ENCODE measurements at places on chromosomes 7 and 10. TPM values are rescaled to one million over a fixed set of nuclear protein-coding genes. Genes with fewer than 3 reads are reported as not detected.

CALCR gene
- total RNA-seq: not detected

- no peak for DNase-seq
Measured at GRCh38 chr7:27739301-27739908, 557 bp upstream of the TAX1BP1 start.

MMD2 gene
- total RNA-seq: not detected

- peak; percentile 41 for DNase-seq
Measured at GRCh38 chr7:134669845-134670373, 23.3 kb downstream of the BPGM start.

GRCh38 chr10:73893426-73893825 lies 17.5 kb upstream of the PLAU start:
- no peak for DNase-seq

LMOD2 gene
- not detected for total RNA-seq

DNA sequence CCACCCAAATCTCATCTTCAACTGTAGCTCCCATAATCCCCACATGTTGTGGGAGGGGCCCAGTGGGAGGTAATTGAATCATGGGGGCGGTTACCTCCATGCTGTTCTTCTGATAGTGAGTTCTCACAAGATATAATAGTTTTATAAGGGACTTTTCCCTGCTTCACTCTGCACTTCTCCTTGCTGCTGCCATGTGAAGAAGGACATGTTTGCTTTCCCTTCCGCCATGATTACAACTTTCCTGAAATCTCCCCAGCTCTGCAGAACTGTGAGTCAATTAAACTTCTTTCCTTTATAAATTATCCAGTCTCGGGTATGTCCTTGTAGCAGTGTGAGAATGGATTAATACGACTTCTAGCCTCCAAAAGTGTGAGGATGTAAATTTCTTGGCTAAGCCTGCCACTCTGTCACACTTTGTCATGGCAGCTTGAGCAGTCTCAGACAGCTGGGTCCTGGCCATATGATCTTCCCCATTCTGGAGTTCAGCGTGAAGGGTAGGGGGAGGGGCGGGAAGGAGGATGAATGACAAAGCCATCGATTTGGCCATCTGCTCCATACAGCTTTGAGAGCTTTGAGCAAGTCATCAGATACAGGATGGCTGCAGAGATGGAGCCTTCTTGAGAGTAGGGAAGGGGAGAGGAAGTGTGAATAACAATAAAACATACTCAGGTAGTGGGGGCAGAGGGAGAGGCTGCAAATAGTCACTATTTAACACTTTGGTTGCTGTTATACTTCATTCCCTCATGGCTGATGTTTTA lies 19.1 kb upstream of the INPP5F start:
- DNase-seq: no peak

GRCh38 chr10:95840121-95840520 lies 67.7 kb upstream of the CC2D2B start:
- DNase-seq: no peak

LRRC61 gene
- total RNA-seq: 16.6 TPM

- DNase-seq: no peak
Measured at GRCh38 chr7:8384901-8385300, 48.5 kb upstream of the NXPH1 start.

FAM25C gene
- total RNA-seq: not detected

GRCh38 chr7:150999497-151000230 lies 8.8 kb downstream of the NOS3 start:
- no peak for DNase-seq

GRCh38 chr10:99595770-99596465 lies 24.3 kb downstream of the SLC25A28 start:
- DNase-seq: no peak

OPN4 gene
- not detected for total RNA-seq

NANOS1 gene
- 0.45 TPM for total RNA-seq

- peak; percentile 50 for DNase-seq
Measured at GRCh38 chr7:75993689-75994387, 557 bp downstream of the TMEM120A start.

CPA4 gene
- not detected for total RNA-seq

DNA sequence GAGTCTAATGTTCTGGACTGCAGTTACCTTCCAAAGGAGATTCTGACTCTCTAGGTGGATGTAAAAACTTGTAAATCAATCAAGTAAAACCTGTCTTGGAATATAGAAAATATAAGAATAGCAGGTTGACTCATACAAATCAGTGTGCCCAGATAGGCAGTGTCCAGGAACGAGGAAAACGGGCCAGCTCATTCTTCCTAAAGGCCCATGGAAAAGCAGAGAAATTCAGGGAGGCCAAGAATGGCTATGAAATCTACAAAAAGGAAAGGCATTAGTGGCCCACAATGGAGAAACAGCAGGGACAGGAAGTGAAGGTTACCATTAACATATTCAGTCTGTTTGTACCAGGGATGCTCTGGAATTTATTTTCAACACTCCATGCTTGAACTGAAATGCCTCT lies 14.9 kb downstream of the GLI3 start:
- no peak for DNase-seq

DNA sequence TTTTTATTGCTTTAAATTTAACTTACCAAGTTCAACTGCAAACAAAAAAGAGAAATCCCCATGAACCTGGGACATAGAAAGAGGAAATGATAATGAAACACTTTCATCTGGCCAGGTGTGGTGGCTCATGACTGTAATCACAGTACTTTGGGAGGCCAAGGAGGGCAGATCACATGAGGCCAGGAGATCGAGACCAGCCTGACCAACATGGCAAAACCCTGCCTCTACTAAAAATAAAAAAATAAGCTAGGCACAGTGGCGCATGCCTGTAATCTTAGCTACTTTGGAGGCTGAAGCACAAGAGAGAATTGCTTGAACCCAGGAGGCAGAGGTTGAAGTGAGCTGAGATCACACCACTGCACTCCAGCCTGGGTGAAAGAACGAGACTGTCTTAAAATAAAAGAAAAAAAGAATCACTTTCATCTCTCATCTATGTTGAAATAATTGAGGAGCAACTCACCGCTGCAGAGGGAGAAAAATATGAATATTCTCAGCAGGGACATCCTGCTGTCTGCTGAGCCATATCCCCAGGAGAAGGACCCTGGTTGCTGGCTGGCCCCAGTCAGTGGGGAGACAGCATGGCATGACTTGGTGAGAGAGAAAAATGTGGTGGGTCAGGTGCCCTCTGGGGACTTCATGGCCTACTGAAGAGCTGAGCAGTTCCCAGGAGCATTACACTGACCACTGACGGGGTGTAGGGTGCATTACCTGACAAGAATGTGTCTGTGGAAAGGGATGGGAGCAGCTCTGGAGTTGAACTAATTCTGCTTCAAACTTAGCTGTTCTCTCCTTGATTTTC lies 22.8 kb upstream of the TARP start:
- no peak for DNase-seq

MMP21 gene
- total RNA-seq: 0.25 TPM

GRCh38 chr10:80410578-80411145 lies 2.3 kb downstream of the PRXL2A start:
- DNase-seq: no peak

- DNase-seq: no peak
Measured at GRCh38 chr7:30915751-30916150, 4.1 kb downstream of the AQP1 start.

GRCh38 chr10:11397077-11397965 lies 214.1 kb downstream of the USP6NL start:
- DNase-seq: no peak

- DNase-seq: no peak
Measured at GRCh38 chr7:33581236-33581635, 324.1 kb upstream of the BMPER start.

SUN3 gene
- total RNA-seq: not detected

Data from activated naive CD8-positive, alpha-beta T cell treated with anti-CD3 and anti-CD28 coated beads, Interleukin-2, amount 10 ng/mL, durations not matched to agents 7 days and 5 days (primary cell).